ENCODE measurements at places on chromosomes 7 and 10.

GRCh38 chr7:94449151-94449725 lies 54.5 kb downstream of the COL1A2 start:
- no peak for DNase-seq

DNA sequence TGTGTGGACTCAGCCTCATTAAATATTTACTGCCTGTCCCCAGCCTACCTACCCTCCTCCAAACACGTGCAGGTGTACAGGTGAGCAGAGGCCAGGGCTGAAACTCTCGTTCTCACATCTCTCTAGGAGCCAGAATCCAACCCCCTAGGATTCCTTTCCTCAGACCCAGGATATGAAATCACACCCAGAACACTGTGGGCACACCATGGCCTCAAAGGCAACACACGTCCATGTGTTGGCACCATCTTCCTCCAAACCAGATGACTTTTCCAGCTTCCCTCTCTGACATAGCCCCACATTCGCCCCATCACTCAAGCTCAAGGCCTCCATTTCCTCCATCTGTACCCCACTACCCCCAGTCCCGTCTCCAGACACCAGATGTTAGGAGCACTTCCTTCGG lies 51.8 kb upstream of the DUSP5 start:
- DNase-seq: no peak

DNA sequence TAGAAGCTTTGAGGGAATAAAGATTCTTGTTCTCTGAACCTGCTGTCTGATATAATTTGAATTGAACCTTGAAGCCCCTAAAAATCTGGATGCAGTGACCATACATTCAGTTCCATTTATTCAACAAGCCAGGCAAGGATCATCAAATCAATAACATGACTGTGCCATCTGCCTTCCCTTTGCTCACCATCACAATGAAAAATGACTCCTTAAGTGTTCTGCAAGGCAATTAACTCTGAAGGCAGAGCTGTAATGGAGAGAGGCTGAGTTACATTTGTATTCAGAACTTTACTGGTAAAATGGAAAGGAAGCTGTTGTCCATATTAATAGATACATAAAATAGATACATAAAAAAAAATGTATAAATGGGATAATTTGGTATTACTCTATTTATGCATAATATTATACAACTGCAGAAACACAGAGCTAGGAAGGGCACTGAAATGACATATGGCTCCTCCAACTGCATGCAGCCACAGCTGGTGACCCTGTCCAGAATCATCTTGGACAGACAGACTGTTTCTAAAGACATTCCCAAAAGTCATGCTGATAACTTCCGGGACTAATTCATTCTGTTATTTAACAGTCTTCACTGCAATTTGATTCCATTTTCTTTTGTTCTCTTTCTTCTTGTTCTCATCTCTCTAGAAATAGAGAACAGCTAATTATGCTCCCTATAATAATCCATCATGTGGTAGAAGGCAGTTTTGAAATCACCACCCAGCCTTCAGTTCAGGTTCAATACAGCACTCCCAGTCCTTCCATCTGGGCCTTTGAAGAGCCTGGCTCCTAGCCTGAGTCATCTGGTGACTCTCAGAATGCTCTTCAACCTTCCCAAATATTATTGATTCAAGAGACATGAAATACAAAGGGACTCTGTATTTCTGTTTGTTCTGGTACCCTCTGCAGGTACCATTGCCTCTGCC lies 412.6 kb downstream of the GFRA1 start:
- no peak for DNase-seq

DNA sequence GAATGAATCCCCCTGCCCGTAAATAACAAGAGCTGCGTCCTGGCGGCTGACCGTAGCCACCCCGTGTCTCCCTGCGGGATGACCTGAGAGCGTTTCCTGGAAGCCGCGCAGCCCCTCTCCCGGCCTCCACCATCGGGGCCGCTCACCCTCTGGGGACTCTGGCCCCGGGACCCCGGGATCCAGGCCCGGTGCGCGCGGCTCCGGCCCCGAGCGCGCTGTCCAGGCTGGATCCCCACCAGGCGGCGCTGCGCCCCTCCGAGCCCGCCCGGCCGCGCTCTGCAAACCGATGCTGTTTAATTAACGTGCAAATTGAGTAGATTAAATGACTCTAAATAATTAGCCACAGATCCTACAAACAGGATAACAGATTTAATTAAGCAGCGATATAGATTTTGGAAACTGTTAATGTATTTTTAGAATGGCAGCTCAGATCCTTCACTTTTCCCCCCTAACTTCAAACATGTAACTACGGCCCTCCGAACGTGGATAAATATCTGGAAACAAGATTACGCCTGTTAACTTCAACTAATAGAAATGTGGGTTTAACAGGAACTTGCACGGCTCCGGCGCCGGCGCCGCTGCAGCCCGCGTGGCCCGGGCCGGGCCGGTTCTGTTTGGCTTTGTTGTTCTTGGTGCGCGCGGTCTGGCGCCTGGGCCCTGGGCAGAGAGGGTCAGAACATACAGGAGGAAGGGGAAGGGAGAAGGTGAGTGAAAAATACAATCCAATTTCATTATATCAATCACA lies 7.1 kb upstream of the UNCX start:
- peak; percentile 42 for DNase-seq

GRCh38 chr10:7421526-7421925 lies 10.7 kb upstream of the SFMBT2 start:
- DNase-seq: no peak

GRCh38 chr10:59098387-59098786 lies 78.1 kb upstream of the PHYHIPL start:
- DNase-seq: no peak

DNA sequence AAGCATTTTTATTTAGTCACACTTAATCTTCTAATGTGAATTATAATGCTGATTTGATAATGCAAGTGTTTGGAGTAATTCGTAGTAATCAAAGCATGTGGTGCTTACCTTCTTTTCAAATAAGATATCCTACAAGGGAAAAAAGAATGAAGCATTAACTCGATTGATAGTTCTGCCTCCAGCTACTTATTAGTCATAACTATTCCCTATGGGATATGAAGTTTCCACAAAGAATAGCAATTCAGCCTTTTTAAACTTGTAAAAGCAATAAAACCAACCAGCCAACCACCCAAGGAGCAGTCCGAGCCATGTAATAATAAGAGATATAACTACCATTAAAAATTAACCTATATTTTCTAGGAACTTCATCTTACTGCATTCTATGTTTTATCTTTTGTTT lies 11.6 kb downstream of the COL28A1 start:
- no peak for DNase-seq

GRCh38 chr7:115024276-115024675 lies 102.4 kb downstream of the MDFIC start:
- no peak for DNase-seq

- DNase-seq: no peak
Measured at GRCh38 chr10:78464118-78464855, 430.6 kb downstream of the RPS24 start.

DNA sequence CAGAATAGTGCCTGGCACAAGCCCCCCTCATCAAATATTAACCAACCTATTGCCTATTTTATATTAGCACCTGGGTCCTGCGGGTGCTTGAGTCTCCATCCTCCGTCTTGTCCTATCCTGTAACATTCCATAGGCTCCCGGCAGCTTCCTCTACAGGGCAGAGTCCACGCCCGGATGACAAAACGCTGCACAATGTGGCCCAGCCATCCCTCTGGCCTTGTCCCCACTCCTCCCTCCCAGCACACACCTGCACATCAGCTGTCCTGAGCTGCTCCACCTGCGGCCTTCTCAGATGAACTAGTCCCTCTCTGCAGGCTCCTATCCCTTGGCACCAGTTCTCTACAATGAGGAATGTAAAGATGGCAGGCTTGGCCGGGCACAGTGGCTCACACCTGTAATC lies 153.5 kb upstream of the PDE1C start:
- DNase-seq: no peak

DNA sequence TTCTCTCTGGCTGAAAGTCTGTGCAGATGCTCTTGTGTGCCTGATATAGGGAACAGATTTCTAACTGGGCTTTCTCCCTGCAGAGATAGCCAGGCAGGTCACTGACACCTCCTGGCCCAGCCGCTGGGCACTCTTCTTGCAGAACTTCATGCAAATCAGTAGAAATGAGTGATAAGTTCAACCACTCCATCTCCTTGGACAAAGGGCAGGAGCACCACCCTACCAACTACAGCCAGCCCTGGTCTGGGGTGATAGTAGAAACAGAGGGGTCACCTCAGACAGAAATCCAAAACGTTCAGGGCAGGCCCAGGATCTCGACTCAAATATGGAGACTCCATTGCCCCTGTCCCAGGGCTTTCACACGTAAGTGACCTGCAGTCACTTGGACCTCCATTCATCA lies 917.8 kb upstream of the ZNF722 start:
- no peak for DNase-seq

- no peak for DNase-seq
Measured at GRCh38 chr7:108189733-108190388, 59.7 kb upstream of the LAMB4 start.

DNA sequence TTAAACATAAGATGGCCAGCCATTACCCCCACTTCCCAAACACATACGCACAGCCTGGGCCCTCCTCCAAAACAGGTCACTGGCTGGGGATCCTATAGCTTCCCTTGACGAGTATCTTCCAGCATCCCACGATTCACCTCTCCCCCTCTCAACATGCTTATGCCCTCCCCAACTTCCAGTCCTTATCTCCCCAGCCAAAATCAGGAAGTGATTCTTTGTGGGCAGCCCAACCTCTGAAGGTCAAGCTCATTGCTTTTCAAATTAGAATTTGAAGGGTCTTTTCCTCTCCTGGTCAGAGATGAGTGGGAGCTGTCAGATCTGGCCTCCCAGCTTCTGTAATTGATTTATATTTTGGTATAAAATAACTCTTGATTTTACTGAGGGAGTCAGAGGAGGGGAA lies 133.6 kb downstream of the ATXN7L1 start:
- DNase-seq: no peak

- no peak for DNase-seq
Measured at GRCh38 chr10:18659819-18660535, 746 bp downstream of the ARL5B start.

DNA sequence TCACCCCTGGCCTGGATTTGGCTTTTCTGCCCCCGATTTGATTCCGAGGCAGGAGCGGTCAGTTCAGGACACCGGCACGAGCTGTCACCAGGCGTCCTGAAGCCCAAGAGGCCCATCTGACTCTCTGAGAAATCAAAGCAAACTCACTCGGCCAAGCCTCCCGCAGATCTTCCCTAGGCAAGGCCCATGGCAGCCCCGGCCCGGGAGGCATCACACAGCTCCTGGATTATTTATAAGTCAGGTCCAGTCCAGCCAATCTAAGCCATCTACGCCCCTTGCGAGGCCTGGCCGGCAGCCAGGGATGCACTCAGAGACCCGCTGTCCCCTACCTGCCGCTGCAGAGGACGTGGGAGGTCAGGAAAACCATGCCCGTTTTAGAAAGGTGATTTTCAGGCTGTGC lies 87.3 kb upstream of the DIP2C start:
- DNase-seq: no peak

- DNase-seq: no peak
Measured at GRCh38 chr7:39888171-39888853, 61.7 kb upstream of the CDK13 start.

DNA sequence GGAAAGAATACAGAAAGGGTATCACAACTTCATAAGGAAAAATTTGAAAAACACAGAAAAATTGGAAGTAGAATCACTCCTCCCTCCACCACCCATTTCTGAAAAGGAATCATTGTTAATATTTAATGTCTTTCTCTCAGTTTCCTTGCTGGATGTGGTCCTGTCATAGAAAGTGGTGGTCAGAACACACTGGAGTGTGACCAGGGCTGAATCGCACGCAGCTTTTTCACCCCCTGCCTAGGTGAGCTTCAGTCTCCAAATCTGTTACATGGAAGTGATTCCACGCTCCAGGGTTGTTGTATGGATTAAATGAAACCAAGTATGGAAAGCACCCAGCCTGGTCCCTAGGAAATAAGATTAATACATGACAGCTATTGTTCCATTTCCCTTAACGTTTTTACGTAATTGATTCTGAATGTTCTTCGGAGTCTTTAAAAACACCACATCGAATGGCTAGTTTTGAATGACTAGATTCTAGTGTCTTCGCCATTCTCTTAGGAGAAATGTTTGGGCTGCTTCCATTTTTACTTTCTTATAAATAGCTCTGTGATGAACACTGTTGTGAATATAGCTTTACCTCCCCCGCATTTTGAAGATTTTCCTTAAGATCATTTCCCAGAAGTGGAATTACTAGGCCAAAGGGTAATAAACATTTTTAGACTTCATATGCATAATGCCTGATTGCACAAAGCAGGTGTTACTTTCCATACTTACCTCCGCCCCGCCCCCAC lies 10.9 kb upstream of the DUSP5 start:
- DNase-seq: no peak

- DNase-seq: no peak
Measured at GRCh38 chr7:20030417-20030816, 186.8 kb downstream of the MACC1 start.

- DNase-seq: no peak
Measured at GRCh38 chr7:37419496-37419895, 29.2 kb downstream of the ELMO1 start.

DNA sequence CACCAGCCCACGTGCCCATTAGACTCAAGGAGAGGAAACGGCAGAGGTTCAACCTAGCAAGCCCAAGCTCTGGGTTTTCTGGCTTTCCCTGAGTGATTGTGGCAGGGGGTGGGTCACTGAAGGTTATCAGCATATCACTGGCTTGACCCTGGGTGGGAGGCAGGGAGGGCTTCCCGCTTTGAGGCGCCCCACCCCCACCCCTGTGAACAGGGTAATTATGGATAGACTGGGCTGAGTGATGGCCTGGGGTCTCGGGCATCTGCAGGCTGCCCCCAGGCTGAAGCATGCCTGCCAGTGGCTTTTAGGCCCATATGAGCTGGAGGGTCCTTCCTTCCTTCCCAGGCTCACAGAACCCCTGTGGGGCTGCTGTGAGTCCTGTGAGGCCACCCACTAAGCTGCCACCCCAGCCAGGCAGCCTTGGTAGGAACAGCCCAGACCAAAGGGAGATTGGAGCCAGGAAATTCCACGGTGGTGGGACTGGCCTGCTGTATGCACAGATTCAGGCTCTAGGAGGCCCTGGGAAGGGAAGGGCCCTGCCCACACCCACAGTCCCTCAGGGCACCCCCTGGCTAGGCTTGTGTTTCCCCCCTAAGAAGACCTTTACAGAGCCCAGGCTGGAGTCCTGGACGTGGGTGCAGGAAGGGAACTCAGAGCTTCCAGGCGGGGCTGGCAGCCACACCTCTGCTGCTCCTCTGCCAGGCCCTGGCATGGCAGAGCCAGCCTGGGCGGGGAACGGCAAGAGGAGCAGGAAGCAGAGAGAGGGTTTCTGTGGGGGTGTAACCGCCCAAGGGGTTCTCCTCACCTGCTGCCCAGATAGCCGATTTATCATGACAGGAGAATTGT lies 33.1 kb downstream of the GPRIN2 start:
- DNase-seq: peak; percentile 1

GRCh38 chr7:155371331-155371883 lies 73.7 kb downstream of the INSIG1 start:
- DNase-seq: no peak
